ENCODE measurements at places on chromosomes 2 and 18. TPM values are rescaled to one million over a fixed set of nuclear protein-coding genes. Genes with fewer than 3 reads are reported as not detected.

IL1RL1 gene
- total RNA-seq = 0.48 TPM

CYP1B1 gene
- 6.9 TPM for total RNA-seq

CNTNAP5 gene
- not detected for total RNA-seq

DSG2 gene
- total RNA-seq = 0.23 TPM

LHCGR gene
- total RNA-seq = not detected

PRSS56 gene
- not detected for total RNA-seq

CFC1 gene
- not detected for total RNA-seq

STRN gene
- total RNA-seq = 27.9 TPM

HOXD4 gene
- total RNA-seq = not detected

Data from activated CD8-positive, alpha-beta memory T cell treated with anti-CD3 and anti-CD28 coated beads for 36 hours (primary cell).